Activated CD8-positive, alpha-beta T cell treated with anti-CD3 and anti-CD28 coated beads, Interleukin-2, amount 10 ng/mL, durations not matched to agents 7 days and 5 days (primary cell): ENCODE measurements at places on chromosomes 3 and 15.

DNA sequence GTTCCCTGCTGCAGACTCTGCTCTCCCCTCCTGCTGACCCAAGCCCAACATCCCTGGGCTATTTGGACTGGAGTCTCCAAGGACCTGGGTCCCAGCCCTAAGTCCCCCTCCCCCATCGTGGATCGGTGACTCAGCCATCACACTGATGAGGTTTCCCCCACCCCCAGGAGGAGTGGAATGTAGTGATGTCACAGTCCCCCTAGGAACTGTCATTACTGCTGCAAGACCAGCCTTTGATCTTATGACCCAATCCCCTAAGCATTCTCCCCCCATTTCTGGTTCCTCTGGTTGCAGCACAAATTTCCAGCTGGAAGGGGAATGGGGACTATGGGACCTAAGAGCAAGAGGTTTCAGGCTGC, 63.4 kb upstream of the CSPG4 start:
- no peak for DNase-seq
- no peak overlapping the region for H3K27ac ChIP-seq
- H3K4me3 ChIP-seq, result no peak overlapping the region
- peaks cover 12% of the 10 kb centered on the region for H3K4me1 ChIP-seq

DNA sequence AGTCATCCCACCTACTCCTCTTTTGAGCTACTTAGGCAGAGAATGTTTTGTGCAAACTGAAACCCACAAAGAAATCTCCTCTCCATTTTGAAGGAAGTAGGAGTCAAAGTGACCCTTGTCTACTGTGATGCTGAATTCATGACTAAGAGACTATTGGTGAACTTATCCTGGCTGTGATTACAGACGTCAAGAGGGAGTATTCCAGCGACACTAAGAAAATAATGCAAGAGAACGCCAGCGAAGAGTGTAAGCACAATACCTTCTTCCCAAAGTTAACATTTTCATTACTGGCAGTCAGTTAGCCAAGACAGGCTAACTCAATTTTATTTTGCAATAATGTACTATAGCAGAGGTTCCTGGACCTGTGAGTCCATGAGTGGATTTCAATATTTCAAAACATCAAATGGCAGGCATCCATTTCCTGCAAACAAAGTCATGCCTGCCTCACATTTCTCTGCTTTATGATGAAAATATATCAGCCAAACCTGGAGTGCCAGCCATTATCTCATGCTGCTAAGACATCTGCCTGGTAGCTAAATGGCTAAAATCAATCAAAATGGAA, 59.0 kb downstream of the CTNNB1 start:
- H3K27ac ChIP-seq, result no peak overlapping the region
- H3K4me1 ChIP-seq, result no peaks in the 10 kb centered on the region
- no peak for DNase-seq

- H3K27ac ChIP-seq, result no peak overlapping the region
- DNase-seq, result no peak
- H3K4me1 ChIP-seq, result no peaks in the 10 kb centered on the region
- H3K4me3 ChIP-seq, result no peak overlapping the region
- H3K27me3 ChIP-seq, result no peaks in the 10 kb centered on the region
Measured at GRCh38 chr15:45249125-45249780, 2.8 kb upstream of the SLC28A2 start.

DNA sequence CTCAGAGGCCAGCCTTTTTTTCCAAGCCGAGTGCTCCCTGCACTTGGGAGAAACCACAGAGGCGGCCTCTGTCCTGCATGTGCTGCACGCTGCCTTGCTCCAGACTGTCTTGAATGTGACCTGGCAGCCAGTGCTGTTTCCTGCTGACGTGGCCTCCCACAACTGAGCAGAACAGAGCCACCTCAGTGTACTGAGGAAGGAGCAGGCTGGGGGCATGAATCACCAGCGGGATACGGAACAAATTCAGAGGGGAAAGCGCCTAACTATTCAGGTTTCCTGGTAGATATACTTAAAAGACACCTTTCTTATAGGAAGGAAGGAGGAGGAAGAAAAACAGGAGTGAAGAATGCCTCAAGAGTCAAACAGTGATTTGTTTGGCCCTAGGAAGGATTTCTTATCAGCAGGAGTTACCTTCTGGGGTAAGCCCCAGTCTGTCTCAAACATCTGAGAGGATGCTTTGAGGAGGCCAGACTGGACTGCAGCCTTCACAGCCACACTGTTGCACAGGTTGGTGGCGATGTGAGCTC, 114.0 kb downstream of the FNDC3B start:
- peak overlapping the region; percentile 11 for H3K27ac ChIP-seq
- DNase-seq, result peak; percentile 52
- H3K27me3 ChIP-seq, result no peaks in the 10 kb centered on the region
- H3K4me3 ChIP-seq, result peak overlapping the region; percentile 15
- peaks cover 2% of the 10 kb centered on the region for H3K36me3 ChIP-seq

DNA sequence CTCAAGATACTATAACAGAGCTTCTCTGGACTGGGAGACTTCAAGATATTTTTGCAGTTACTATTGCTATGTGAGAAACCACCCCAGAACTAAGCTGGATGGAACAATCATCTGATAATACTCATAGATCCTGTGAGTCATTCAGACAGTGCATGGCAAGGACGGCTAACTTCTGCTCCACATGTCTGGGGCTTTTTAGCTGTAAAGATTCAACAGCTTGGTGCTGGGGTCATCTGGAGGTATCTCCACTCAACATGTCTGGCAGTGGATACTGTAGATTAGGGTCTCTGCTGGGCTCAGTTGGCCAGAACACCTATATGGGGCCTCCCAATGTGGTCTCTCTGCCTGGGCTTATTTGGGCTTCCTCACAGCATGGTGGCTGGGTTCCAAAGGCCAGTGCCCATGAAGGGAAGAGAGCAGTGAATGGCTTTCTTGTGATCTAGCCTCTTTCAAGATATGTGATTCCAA, 117.3 kb upstream of the SLC7A14 start:
- no peak overlapping the region for H3K4me3 ChIP-seq
- DNase-seq, result no peak
- H3K27ac ChIP-seq, result no peak overlapping the region
- no peaks in the 10 kb centered on the region for H3K4me1 ChIP-seq

GRCh38 chr3:23202203-23202920, 765 bp upstream of the UBE2E2 start:
- H3K4me1 ChIP-seq, result peaks cover 20% of the 10 kb centered on the region
- no peaks in the 10 kb centered on the region for H3K36me3 ChIP-seq
- peak overlapping the region; percentile 74 for H3K4me3 ChIP-seq
- DNase-seq, result no peak
- no peak overlapping the region for H3K27ac ChIP-seq

- H3K36me3 ChIP-seq, result peaks cover 46% of the 10 kb centered on the region
- DNase-seq, result no peak
- no peaks in the 10 kb centered on the region for H3K27me3 ChIP-seq
- peaks cover 4% of the 10 kb centered on the region for H3K4me1 ChIP-seq
- H3K27ac ChIP-seq, result no peak overlapping the region
Measured at GRCh38 chr15:56174649-56175048, 69.0 kb downstream of the RFX7 start.

DNA sequence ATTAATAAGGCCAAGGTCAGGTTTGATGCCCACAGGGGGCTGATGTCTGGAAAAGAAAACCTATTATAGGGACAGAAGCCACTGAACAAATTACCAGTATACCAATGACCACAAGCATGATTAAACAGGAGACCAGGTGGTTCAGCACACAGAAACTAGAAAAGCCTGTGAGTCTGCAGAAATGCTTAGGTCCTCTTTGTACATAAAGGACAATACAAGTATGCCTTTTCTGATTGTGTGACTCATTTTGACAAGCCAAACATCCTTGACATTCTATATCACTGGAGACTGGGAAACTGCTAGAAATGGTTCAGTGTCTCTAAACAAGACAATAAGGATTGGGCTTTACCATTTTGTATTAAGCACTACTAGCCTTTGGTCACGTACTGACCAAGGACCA, 113.2 kb upstream of the MYO5C start:
- no peak overlapping the region for H3K27ac ChIP-seq
- no peak for DNase-seq
- H3K36me3 ChIP-seq, result peaks cover 20% of the 10 kb centered on the region

DNA sequence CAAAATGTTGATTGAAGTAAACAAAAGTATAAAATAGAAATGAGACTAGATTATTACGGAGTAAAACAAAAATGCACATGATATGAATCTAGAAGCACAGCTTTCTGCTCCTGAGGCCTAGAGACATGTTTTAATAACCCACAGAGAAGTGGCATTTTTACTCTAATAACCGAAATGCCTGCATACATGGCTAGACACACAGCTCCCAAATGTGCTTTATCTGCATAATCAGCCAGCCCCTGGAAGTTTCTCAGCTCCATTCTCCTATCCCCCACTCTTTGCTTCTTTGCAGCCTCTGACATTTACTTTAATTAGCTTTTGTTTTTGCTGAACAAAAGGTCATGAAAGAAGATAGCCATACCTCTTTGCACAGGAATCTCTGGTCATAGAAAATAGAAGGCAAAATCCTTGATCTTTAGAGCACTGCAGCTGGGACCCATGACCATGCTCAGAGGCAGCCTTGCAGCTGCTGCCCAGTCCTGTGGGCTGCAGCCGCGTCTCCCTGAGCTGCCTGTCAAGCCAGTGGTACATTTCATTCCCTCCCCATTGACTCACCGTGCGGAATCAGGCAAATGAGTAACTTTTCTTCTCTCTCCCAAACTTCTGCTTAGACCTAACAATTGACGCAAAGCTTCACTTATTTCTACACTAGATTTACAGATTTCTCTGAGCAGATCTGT, at the start of gene VEPH1:
Gene VEPH1 (minus strand): TSS at position 501 of the 680 bp plus-strand sequence. CDS start 8,067 bp downstream, outside the sequence.
- DNase-seq, result no peak
- H3K4me1 ChIP-seq, result no peaks in the 10 kb centered on the region
- H3K27me3 ChIP-seq, result peaks cover 22% of the 10 kb centered on the region

DNA sequence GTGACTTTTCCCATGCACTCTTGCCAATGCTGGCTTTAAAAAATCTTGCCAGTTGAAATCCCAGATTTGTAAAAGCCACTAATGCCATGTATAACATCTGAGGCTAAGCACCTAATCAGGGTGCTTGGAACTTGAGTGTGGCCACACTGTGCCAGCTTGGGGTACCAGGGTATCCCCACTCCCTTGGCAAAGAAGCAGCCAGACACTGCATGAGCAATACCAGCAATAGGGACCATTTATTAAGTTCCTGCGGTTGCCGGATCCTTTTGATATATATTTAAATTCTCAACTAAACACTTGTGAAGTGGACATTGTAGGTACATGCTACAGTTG, 2.2 kb upstream of the RHCG start:
- no peak overlapping the region for H3K27ac ChIP-seq
- H3K4me1 ChIP-seq, result peaks cover 18% of the 10 kb centered on the region
- no peak overlapping the region for H3K4me3 ChIP-seq
- H3K36me3 ChIP-seq, result no peaks in the 10 kb centered on the region
- H3K27me3 ChIP-seq, result peaks cover 35% of the 10 kb centered on the region

GRCh38 chr3:62161371-62161770, 212.0 kb downstream of the FEZF2 start:
- no peaks in the 10 kb centered on the region for H3K36me3 ChIP-seq
- H3K4me1 ChIP-seq, result no peaks in the 10 kb centered on the region
- H3K4me3 ChIP-seq, result no peak overlapping the region
- H3K27me3 ChIP-seq, result no peaks in the 10 kb centered on the region

- no peak overlapping the region for H3K27ac ChIP-seq
- peaks cover 25% of the 10 kb centered on the region for H3K27me3 ChIP-seq
- H3K4me1 ChIP-seq, result no peaks in the 10 kb centered on the region
- no peak for DNase-seq
Measured at GRCh38 chr3:171839270-171839669, 3.9 kb upstream of the TMEM212 start.

- no peak for DNase-seq
- H3K4me3 ChIP-seq, result no peak overlapping the region
- H3K36me3 ChIP-seq, result peaks cover 2% of the 10 kb centered on the region
Measured at GRCh38 chr3:51280176-51280575, 104.9 kb upstream of the MANF start.

DNA sequence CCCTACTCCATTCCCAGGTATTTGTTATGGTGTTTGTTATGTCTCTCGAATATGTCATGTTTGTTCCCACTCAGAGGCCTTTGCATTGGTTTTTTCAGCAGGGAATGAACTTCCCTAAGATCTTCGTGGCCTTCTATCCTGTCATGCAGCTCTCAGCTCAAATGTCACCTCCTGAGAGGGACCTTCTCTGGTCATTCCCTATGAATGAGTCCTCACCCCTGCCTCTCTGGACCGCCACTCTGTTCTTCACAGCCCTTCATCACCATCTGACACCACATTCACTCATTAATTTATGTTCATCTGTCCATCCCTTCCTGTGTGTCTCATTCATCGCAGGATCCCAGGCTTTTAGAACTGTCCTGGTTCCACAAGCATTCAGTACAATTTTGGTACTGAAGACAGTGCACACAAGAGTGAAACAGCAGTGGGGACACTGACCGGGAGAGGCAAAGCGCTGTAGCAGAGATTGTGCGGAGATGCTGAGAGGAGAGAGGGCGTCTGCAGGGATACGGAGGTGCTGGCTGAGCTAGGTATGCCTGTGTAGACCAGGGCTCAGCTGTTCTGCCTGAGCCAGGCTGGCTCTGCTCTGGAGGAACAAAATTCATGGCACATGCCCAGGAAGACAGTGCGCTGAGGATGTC, 132.3 kb downstream of the CHCHD6 start:
- H3K4me1 ChIP-seq, result no peaks in the 10 kb centered on the region
- no peak for DNase-seq
- H3K4me3 ChIP-seq, result no peak overlapping the region
- no peaks in the 10 kb centered on the region for H3K36me3 ChIP-seq
- H3K27me3 ChIP-seq, result no peaks in the 10 kb centered on the region
